Stimulated activated CD8-positive, alpha-beta memory T cell treated with anti-CD3 and anti-CD28 coated beads, Interleukin-4, amount 100 ng/mL, for 1 hour (primary cell): ENCODE measurements at places on chromosomes 7 and 10.
A peak's percentile ranks its signal among the peaks of the same experiment; 100 is the strongest.

DNA sequence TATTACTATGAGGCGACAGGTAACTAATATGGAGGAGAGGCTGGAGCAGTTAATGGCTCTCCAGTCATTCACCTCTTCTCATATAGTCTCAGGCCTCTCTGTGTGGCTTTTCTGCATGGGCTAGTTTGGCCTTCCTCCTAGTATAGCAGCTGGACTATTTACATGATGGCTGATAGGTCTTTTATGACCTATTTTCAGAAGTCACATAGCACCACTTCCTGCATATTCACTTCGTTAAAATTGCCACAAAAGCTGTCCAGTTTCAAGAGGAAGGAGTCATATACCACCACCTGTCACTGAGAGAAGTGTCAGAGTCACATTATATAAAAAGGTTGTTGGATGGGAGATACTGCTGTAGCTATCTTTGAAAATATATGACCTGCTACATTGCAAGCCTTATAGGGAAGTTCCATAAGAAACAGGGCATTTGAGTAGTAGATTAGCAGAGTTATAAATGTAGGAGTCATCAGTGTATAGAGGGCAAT is 8.0 kb upstream of the DMTF1 start:
- no peak for DNase-seq

GRCh38 chr10:93702210-93703001 is at the start of gene FRA10AC1:
FRA10AC1 (minus strand) TSS chr10:93702592; CDS start chr10:93700106, 2,486 bp downstream.
- peak; percentile 89 for DNase-seq

DNA sequence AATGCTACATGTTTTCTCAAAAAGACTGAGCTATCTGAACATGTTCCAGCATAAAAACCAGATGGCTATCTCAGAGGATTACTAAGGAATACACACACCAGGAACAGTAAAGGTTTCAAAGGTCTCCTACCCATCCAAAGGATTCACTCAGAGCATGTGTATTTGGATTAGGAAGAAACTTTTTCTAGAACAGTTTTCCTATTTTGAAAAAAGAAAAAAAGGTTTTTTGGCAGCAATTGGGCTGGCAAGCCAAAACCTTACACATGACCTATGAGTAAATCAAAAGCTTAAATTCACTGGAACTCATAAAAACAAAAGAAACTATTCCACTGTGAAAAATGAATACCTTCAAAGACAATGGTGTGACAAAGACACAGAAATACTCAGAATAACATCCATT is 9.6 kb downstream of the TPK1 start:
- no peak for DNase-seq

DNA sequence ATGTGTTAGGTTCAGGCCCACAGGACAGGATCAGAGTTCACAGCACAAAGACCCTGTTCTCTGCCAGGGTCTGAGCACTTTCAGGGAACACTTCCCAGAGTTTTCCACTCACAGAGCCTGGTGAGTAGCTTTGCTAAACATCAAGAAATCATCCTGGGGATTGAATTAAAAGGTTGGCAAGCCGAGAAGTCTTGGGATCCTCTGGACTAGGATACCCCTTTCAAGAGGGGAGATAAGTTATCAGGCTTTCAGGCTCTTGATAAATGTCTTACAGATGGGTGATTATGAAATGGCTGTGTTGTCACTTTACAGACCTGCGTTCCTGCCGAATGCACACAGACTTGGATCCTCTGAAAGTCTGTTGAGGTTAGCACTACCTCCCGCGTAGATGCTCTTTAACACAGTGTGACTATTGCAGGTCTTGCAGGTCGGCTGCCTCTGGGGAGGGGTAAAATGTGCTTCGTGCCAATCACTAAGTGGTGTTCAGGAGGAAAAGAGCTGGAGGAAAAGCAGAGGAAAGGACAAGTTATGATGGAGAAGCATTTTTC is 473.5 kb upstream of the AKR1E2 start:
- DNase-seq = no peak

GRCh38 chr7:94420328-94420727 is 25.6 kb downstream of the COL1A2 start:
- no peak for DNase-seq

GRCh38 chr10:71964743-71965515 is 734 bp downstream of the CHST3 start:
- no peak for DNase-seq

GRCh38 chr7:144391823-144392255 is 11.7 kb downstream of the NOBOX start:
- DNase-seq = no peak

GRCh38 chr10:34826857-34827766 is 12.0 kb upstream of the PARD3 start:
- DNase-seq = no peak

DNA sequence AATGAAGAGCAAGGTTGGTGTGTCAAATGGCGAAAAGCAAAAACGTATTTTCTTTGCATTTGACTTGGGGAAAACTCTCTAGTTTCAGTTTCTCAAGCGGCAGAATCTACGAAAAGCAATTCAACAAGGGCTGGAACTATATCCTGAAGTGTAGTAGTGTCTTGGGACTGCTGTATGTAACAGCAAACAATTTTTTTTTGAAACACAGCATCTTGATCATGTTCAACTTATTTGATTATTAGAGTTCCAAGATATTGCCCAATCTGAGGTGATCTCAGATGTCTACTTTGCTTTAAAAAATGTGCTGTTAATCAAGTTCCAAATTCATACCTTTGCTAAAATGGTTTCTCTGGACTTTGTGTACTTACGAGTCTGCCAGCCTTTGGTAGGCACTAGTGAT is 120.6 kb downstream of the ZWINT start:
- DNase-seq = no peak

DNA sequence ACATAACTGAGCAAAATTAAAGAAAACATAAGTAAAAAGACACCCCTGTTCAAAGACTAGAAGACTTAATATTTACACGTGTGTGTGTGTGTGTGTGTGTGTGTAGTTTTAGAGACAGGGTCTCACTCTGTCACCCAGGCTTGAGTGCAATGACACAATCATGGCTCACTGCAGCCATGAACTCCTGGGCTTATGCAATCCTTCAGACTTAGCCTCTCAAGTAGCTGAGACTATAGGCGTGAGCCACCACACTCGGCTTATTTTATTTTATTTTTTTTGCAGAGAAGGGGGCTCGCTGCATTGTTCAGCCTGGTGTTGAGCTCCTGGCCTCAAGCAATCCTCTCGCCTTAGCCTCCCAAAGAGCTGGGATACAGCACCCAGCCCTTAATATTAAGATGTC is 90.3 kb downstream of the JMJD1C start:
- DNase-seq = no peak

DNA sequence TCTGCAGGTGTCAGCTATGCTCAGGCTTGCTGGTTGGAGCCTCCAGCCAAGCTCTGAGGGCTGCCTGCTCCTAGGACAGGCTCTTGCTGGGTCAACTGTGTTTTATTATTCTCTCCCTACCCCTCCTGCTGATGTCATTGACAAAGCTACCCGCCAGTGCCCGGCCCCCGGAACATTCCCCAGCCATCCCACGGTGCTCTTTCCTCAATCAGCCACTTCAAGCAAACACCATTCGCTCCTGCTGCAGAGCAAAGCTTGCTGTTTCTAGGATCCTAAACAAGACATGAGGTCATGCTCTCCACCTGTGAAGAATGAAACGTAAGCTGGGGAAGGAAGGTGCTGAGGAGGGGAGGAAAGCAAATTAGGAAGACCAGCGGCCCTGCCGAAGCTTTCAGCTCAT is 2.1 kb upstream of the C10orf71 start:
- DNase-seq = no peak

GRCh38 chr7:157771-158625 is 34.4 kb upstream of the FAM20C start:
- no peak for DNase-seq

- no peak for DNase-seq
Measured at GRCh38 chr10:28256776-28257175, 46.1 kb downstream of the MPP7 start.

GRCh38 chr10:76252733-76253132 is 821.3 kb downstream of the LRMDA start:
- no peak for DNase-seq

- no peak for DNase-seq
Measured at GRCh38 chr10:83915801-83916200, 223.5 kb upstream of the GHITM start.

GRCh38 chr7:80918399-80918798 is 452 bp downstream of the SEMA3C start:
- no peak for DNase-seq

DNA sequence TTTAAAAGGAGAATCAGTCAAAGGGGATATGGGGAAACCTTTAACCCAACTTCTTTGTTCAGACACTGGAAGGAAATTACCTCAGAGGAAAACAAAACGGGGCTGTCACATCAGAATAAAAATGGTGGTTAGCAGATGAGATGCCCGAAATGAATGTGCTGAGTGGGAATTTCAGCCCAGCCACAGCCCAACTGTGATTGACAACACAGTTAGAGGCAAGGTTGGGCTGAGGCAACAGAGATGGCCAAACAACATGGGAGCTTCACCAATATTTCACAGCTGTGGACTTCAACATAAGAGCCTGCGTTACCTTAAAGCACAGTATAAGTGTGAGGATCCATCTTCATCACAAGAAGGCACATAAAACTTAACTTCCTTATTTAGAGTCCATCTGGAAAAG is 133.5 kb upstream of the PTPRZ1 start:
- no peak for DNase-seq

- DNase-seq = no peak
Measured at GRCh38 chr7:112963634-112964033, 123.0 kb downstream of the GPR85 start.

DNA sequence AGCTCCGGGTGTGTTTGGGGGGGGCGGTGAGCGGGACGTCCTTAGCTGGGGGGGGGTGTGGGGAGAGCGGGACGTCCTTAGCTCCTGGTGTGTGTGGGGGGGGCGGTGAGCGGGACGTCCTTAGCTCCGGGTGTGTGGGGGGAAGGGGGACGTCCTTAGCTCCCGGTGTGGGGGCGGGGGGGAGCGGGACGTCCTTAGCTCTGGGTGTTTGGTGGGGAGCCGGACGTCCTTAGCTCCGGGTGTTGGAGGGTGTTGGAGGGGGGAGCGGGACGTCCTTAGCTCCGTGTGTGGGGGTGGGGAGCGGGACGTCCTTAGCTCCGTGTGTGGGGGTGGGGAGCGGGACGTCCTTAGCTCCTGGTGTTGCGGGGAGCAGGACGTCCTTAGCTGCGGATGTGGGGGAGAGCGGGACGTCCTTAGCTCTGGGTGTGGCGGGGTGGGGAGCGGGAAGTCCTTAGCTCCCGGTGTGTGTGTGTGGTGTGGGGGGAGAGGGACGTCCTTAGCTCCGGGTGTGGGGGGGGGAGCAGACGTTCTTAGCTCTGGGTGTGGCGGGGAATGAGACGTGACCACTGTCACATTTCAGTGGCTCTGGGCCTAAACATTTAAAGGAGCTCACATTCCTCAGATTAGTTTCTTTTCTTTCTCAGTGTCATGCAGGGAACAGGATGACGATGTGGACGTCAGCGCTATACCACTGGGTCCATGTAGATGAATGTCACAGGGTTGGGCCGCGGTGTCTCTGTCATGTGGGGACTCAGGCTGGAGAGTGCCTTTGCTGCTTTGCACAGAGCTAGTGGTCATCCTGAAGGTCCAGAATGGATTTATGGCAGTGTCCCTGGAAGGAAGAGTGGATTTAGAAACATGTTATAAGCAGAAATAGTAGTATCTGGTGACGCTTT is 7.5 kb downstream of the DYNC2I1 start:
- DNase-seq = no peak

- DNase-seq = no peak
Measured at GRCh38 chr7:28038175-28038797, 142.3 kb downstream of the JAZF1 start.

DNA sequence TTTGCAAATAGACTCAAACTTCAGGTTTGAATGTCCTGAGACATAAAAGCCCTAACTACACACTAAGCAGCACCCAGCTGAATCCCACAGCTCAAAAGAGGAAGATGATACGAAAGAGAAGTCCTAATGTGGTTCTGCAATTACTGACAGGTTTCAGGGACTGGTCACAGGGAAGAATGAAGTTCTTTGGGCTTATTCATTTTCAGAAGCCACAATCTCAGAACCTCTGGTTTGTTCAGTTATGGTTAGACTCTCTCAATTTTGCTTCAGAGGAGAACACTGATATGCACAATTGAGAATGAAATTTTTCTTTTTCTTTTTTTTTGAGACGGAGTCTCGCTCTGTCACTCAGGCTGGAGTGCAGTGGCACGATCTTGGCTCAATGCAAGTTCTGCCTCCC is 94.6 kb upstream of the FAM180A start:
- no peak for DNase-seq

GRCh38 chr10:69100136-69100872 is 12.4 kb downstream of the SRGN start:
- DNase-seq = no peak

- no peak for DNase-seq
Measured at GRCh38 chr7:38123494-38123893, 54.6 kb upstream of the STARD3NL start.

- DNase-seq = no peak
Measured at GRCh38 chr10:35563261-35563891, 41.8 kb upstream of the GJD4 start.

DNA sequence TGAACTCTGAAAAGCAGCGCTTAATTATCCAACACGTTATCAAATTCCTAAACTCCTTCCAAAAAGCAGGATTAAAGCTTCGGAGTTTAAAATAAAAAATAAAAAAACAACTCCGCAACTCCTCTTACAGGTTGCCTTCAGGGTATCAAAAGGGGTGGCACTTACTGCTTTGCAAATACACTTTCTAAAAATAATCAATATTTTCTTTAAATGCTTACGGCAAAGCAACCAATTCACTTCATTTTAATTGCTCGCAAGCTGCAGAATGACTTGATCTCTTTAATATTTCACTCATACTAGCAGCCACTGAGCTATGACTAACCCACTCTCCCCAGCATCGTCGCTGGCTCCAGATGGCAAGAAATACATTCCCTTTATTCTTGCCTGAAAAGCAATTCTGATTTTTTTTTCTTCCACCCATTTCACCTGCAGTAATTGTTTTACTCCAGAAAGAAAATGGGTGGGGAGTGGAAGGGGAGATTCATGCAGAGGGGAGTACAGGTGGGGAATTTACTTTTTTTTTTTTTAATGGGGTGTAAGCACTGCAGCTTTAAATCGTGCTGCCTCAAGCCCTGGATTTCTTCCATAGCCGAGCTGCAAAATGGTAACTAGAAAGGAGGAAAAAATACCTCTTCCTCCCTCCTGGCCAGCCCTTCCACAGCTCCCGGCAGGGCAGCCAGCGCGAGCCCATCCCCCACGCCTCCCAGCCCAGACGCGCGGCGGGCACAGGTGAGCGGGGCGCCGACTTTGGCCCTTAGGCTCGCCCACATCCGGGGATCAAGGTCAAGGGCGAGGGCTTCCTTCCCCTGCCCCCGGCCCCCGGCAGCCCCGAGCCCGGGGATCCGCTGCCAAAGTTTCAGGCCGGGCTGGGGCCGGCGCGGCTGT is 54.2 kb upstream of the FHIP2A start:
- no peak for DNase-seq

- DNase-seq = no peak
Measured at GRCh38 chr7:151342811-151343210, 1.2 kb downstream of the NUB1 start.

GRCh38 chr7:108448584-108449505 is 7.4 kb downstream of the NRCAM start:
- no peak for DNase-seq

- DNase-seq = peak; percentile 47
Measured at GRCh38 chr7:4681886-4682620, at the start of gene FOXK1. FOXK1 (plus strand) TSS chr7:4682295; CDS start chr7:4682309, 14 bp downstream.

- no peak for DNase-seq
Measured at GRCh38 chr7:70436790-70437350, 695.1 kb upstream of the GALNT17 start.

- DNase-seq = no peak
Measured at GRCh38 chr10:70139151-70139996, 6.7 kb upstream of the AIFM2 start.
